ENCODE measurements at places on chromosomes 3 and 15.
A peak's percentile ranks its signal among the peaks of the same experiment; 100 is the strongest.

DNA sequence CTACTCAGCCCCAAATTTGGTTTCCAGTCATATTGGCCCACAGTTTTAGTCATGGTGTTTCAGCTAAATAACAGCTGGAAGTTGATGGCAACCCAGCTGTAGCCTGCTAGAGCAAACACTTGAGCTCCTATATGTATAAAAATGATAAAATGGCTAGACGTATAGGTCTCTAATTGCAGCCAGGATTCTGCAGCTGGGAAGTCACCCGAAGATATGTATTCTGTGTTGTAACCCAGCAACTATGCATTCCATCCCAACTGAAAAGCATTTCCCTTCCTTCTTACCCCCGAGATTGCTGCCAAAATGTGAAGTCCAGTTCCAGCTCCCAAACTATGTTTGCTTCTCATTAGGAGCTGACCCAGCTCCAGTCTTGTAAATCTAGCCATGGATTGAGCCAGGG, 408.4 kb downstream of the AGBL1 start:
- no peak for DNase-seq

GRCh38 chr15:51801391-51801835, 28.0 kb upstream of the TMOD3 start:
- DNase-seq: no peak

- no peak for DNase-seq
These were observed 18.8 kb upstream of the CFAP161 start for GRCh38 chr15:81115054-81115939.

- no peak for DNase-seq
These were observed 52.7 kb upstream of the DCBLD2 start for GRCh38 chr3:98954242-98954641.

DNA sequence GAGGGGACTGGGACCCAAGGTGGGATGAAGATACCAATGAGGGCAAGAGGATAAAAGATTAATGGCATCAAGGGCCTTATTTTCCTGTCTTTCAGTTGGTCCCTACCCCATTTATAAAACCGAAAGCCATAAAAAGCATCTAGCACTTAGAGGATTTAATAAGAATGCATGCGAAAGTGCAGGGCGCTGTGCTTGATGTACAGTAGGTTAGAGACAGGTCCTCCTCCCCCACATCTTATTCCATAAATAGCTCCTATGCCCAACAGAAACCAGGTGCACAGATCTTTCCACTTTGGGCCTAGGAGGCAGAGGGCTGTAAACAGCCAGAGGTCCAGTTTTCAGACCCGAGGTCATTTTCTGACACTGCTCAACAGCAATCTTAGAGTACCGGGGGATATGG, 1.2 kb downstream of the LPCAT4 start:
- no peak for DNase-seq

DNA sequence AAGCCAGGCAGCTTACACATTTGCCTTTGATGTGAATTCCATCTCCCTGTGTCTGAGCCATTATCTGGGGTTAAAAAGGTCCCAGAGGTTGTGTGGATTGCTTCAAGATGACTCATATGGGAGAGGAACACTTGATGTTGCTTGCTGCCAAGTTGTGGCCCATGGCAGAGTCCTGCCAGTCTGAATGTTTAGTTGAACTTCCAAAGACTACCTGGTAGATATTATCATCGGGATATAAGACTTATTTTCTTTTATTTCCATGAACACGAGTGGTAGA, 85.6 kb downstream of the TJP1 start:
- no peak for DNase-seq

DNA sequence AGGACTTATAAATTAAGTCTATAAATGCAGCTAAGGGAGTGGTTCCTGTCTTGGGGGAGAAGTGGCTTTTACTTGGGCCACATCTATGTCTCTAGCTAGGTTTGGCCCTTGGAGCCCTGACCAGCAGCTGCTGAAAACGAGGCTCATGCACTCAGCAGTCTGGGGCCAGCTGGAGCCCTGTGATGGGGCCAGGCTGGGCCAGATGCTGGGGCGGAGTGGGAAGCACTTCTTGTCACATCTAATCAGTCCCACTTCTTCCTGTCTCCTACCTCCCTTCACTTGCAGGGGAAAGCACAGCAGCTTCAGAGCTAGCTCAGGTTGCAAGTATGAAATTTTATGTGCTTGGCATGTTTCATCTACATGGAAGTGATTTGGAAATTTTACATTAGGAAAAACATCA, 209.9 kb upstream of the ROPN1 start:
- no peak for DNase-seq

- no peak for DNase-seq
These were observed 179.9 kb upstream of the C2CD4B start for GRCh38 chr15:62344806-62345539.

DNA sequence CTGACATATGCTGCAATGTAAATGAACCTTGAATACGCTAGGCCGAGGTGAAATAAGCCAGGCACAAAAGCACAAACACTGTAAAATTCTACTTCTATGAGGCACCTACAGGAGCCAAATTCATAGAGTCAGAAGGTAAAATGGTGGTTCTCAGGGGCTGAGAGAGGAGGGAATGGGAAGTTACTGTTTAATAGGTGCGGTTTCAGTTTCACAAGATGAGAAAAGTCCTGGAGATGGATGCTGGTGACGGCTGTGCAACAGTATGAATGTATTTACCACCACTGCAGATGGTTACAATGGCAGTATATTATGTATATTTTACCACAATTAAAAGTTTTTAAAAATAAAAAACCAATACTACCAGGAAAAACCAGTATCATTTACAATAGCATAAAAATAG, 4.0 kb downstream of the TNK2 start:
- DNase-seq: no peak

DNA sequence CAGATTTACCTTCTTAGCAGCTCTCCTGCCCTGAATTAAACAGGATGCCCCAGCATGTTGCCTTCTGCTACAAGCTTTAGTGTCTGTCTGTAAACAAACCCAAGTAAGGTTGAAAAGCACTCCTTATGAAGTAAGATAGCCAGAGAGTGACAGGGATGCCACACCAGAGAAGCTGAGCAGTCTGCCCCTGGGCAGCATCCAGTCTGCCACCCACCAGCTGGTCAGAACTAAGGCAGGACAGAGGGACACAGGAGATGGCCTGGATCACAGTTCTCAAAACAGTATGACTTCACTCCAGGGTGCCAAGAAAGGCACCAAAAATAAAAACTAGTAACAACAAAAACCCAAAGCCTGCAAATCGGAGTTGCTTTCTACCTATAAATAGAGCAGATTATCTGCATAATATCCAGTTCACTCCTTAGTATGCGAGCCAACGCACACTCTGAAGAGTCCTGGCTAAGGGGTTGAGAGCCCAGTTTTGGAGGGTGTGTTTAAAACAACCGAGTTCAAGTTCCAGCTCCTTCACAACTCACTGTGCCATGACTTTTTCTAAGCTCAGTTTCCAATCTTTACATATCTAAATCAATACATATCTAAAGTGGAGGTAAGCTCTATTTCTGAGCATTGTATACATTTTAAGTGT, 198.9 kb downstream of the KCNMB2 start:
- no peak for DNase-seq

- no peak for DNase-seq
These were observed 253.5 kb upstream of the CTDSPL start for GRCh38 chr3:37608061-37608702.

GRCh38 chr3:190532731-190533203, 18.9 kb downstream of the IL1RAP start:
- no peak for DNase-seq

GRCh38 chr3:155086051-155086450, 5.9 kb downstream of the MME start:
- DNase-seq: no peak

DNA sequence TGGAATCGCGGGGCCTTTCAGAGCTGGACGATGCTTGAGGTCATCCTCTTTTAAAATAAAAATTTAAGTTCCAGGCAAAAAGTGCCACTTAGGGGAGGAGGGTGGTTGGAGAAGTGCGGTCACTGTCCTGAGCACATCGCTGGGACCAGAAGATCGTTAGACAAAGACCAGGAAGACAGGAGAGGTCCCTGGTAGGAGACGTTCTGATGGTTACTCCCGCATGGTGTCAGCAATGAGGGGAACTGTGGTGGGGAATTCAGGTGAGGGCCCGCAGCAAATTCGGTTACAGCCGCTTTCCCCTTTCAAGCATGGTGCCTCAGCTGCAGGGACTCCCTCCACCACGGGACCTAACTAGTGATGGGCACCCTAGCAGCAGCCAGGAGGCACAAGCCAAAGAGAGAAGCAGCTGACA, 1.0 kb upstream of the ISY1 start:
- no peak for DNase-seq

DNA sequence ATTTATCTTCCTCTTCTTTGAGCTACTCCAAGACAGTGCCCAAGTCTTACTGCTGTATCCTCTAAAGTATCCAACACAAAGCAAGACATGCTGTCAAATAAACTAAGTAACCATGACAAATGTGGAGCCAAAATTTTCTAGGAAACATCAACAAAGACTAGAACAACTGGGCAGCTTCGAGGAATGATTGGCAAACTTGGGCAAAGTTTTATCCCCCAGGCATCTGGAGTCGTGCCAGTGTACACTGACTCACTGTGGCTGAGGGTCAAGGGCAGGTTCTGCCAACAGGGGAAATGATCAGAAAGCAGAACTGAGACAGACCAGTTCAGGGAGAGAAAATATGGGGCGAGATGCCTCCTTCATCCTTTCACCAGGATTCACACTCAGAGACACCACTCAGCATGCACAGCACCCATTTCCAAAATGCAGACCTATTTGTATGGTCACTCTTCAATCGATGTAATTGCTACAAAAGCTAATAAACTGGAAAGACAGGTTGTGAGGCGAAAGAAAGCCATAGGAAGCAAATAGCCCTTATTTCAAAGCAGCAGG, 65.8 kb downstream of the MB21D2 start:
- DNase-seq: peak; percentile 38

DNA sequence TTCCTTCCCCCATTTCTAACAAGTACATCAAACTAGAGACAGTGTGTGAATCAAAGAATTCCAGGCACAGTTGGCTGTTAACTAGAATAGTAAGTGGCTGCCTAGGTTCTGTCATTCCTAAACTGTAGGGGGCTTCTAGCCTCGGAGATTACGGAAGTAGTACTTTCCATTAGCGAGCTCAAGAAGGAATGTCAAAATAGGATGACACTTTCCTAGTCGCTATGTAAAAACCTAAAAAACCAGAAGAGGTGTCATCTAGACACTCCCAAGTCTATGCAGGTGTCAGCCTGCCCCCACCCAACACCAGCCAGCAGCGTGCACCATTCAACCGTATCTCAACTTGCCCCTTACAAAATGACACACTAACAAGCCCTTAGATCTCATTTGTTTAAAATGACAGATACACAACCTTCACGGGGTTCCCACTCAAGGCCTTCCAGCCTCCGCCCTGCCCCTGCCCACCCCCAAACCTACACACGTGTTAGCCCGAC, 874 bp downstream of the INO80 start:
- no peak for DNase-seq

GRCh38 chr3:46435081-46435726, 28.1 kb downstream of the CCRL2 start:
- no peak for DNase-seq

DNA sequence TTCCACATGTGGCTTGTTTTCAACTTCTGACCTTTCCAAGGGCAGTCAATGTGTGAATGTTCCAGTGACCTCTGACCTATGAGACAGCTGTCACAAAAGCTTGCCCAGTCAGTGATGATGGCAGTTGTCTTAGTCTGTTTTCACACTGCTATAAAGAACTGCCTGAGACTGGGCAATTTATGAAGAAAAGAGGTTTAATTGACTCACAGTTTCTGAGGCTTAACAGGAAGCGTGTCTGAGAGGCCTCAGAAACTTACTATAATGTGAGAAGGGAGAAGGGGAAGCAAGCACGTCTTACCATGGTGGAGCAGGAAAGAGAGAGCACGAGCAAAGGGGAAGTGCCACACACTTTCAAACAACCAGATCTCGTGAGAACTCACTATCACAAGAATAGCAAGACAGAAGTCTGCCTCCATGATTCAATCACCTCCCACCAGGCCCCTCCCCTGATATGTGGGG, 95.6 kb downstream of the ECT2 start:
- no peak for DNase-seq

- peak; percentile 74 for DNase-seq
These were observed 12.9 kb downstream of the CD276 start for GRCh38 chr15:73697033-73697467.

GRCh38 chr3:118412503-118412902, 622.1 kb downstream of the IGSF11 start:
- DNase-seq: no peak

- DNase-seq: no peak
These were observed 79.4 kb upstream of the FAM98B start for GRCh38 chr15:38374556-38374955.

DNA sequence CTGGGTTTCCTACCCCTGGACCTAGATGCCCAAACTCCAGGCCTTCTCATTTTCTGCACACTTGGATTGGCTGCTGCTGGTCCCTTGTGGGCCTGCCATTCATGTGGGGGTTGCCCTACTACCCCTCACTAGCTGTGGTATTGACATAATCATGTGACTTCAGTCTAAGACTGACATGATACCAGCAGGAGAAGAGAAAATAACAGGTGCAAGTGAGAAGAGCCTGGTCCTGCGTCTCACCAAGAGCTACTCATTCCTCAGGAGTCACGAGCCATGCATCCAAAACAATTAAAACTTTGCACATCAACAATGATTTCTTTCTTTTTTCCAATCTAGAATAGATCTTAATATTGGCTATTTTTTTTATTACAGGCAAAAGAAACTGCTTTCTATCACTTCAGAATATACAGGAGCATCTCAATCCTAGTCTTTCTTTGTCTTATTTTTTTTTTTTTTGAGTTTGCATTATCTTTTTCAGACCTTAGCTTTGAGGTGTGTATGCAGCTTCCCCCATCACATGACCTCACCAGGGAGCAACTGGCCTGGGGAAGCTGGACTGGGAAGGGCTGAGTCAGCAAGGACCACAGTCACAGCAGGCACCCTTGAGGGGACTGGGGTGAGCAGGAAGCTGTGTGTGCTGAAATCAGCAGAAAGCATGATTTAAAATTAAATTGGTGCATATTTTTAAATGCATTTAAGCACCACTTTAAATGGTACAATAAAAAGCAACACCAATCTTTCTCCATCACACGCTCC, 27.6 kb downstream of the SLC9A9 start:
- no peak for DNase-seq

- DNase-seq: no peak
These were observed 31.4 kb downstream of the HRH1 start for GRCh38 chr3:11185564-11186317.

GRCh38 chr3:101273156-101273555, 47.2 kb downstream of the IMPG2 start:
- DNase-seq: no peak

- no peak for DNase-seq
These were observed 167.5 kb upstream of the TOPAZ1 start for GRCh38 chr3:44074181-44074580.

- no peak for DNase-seq
These were observed 6.3 kb upstream of the PTH1R start for GRCh38 chr3:46871222-46871621.

- DNase-seq: no peak
These were observed 1045.5 kb upstream of the NR2F2 start for GRCh38 chr15:95284933-95285421.
